Adrenal gland (tissue), 19 donors: ENCODE measurements at places on chromosomes 5 and 9. TPM values are rescaled to one million over a fixed set of nuclear protein-coding genes. Genes with fewer than 3 reads are reported as not detected.

DNA sequence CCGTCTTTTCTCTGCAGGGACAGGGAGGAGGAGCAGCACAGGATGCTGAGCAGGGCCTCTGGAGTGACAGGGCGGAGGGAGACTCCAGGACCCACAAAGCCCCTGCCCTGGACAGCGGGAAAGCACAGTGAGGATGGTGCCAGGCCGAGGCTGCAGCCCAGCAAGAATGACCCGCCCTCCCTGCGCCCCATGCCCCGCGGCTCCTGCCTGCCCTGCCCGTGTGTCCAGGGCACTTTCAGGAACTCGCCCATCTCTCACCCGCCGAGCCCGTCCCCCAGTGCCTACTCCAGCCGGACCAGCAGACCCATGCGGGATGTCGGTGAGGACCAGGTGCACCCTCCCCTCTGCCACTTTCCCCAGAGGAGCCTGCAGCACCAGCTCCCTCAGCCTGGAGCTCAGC lies 9.1 kb upstream of the EXOC3 start:
- H3K36me3 ChIP-seq: no peaks in the 10 kb centered on the region
- no peak overlapping the region for H3K4me3 ChIP-seq
- H3K27ac ChIP-seq: no peak overlapping the region
- DNase-seq: no peak
- H3K27me3 ChIP-seq: no peaks in the 10 kb centered on the region
- H3K4me1 ChIP-seq: no peaks in the 10 kb centered on the region

OMD gene
- total RNA-seq: 18.1 TPM

IRX2 gene
- total RNA-seq: not detected

GRCh38 chr5:56212130-56212879 lies 20.8 kb downstream of the ANKRD55 start:
- no peaks in the 10 kb centered on the region for H3K27me3 ChIP-seq
- no peaks in the 10 kb centered on the region for H3K36me3 ChIP-seq
- no peak overlapping the region for H3K27ac ChIP-seq

GRCh38 chr5:41270423-41271251 lies 57.3 kb upstream of the C6 start:
- H3K4me3 ChIP-seq: no peak overlapping the region
- DNase-seq: peak; percentile 49

DNA sequence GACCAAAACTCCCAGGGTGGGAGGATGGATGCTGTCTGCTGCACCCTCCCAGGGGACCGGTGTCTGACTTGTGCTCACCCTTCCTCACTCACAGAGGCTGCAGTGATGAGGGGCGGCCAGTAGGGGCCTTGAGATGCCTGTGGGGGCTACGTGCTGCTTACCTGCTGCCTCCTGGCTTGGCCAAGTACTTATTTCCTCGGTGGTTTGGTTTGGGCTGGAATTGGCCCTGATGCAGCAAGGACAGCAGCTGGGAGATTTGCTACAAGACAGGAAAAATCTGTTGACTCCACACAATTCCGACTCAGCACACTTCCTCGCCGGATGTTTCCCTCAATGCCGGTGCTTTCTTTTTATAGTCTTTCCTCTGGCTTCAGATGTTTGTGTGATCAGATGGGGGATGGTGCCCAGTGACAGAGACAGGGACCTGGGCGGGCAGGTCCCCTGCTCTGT lies 6.6 kb downstream of the PCDH12 start:
- no peaks in the 10 kb centered on the region for H3K27me3 ChIP-seq
- H3K4me3 ChIP-seq: no peak overlapping the region

DNA sequence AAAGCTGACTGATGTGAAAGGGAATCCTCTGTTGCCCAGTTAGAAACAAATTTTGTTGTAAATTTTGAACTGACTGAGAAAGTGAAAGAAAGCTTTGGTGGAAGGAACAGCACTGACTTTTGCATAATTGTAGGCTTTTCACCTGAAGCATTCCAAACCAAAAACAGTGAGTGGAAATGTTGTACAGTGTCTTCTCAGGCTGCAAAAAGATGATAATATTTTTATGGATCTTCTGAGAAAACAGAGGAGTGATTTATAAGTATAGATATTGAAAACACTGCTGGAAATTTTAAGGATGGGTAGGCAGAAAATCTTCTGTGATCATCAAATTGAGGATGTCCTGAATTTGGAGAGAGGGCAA lies 40.0 kb downstream of the LURAP1L start:
- no peak for DNase-seq
- peak overlapping the region; percentile 45 for H3K27ac ChIP-seq
- no peaks in the 10 kb centered on the region for H3K36me3 ChIP-seq
- H3K4me1 ChIP-seq: peaks cover 7% of the 10 kb centered on the region

SLC34A3 gene
- total RNA-seq: not detected

PCDHGB5 gene
- total RNA-seq: 8.9 TPM

DNA sequence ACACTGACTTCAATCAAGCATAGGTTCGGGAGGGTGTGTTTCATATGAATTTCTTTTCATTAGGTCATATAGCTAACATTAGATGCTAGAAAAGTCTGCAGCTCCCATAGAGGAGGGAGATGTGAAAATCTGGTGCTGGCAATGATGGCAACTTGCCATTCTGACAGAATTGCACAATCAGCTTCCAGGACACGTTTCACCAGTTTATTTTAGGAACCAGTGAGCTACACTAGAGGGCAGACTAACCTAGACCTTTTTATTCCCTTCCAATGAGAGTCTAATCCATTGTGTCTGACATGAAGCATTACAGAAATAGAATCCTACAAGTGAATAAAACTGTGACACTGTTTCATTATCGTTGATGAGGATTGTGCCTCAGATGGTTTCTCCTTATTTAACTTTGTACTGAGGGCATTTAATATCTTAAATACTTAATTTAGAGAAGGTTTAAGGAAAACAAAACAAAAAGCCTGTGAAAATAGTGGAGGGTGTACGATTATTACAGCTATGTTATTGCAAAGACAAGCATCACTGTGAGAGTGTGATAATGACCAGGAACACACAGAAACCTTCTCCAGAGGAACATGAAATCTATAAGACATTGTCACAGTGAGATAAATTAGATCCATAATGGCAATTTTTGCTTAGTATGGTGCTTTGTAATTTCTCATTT lies 363.3 kb upstream of the RPS23 start:
- peak; percentile 94 for DNase-seq
- no peak overlapping the region for H3K27ac ChIP-seq
- no peaks in the 10 kb centered on the region for H3K27me3 ChIP-seq
- H3K36me3 ChIP-seq: no peaks in the 10 kb centered on the region
- no peak overlapping the region for H3K4me3 ChIP-seq
- peaks cover 27% of the 10 kb centered on the region for H3K4me1 ChIP-seq

GRCh38 chr5:169956756-169957155 lies 23.5 kb downstream of the INSYN2B start:
- no peaks in the 10 kb centered on the region for H3K4me1 ChIP-seq
- H3K36me3 ChIP-seq: no peaks in the 10 kb centered on the region
- H3K4me3 ChIP-seq: no peak overlapping the region
- no peak overlapping the region for H3K27ac ChIP-seq

SLC46A2 gene
- not detected for total RNA-seq

- no peaks in the 10 kb centered on the region for H3K4me1 ChIP-seq
- peaks cover 4% of the 10 kb centered on the region for H3K27me3 ChIP-seq
- DNase-seq: no peak
- H3K27ac ChIP-seq: no peak overlapping the region
- no peak overlapping the region for H3K4me3 ChIP-seq
Observed at GRCh38 chr5:131142970-131143617, 22.0 kb downstream of the HINT1 start.

- no peaks in the 10 kb centered on the region for H3K36me3 ChIP-seq
- no peak overlapping the region for H3K4me3 ChIP-seq
- peak; percentile 22 for DNase-seq
- H3K4me1 ChIP-seq: no peaks in the 10 kb centered on the region
- no peak overlapping the region for H3K27ac ChIP-seq
Observed at GRCh38 chr5:78076351-78076750, 218.1 kb downstream of the AP3B1 start.

GRCh38 chr9:107036367-107036766 lies 173.4 kb downstream of the ZNF462 start:
- no peak overlapping the region for H3K4me3 ChIP-seq
- H3K27ac ChIP-seq: no peak overlapping the region
- H3K4me1 ChIP-seq: no peaks in the 10 kb centered on the region
- no peak for DNase-seq
- H3K27me3 ChIP-seq: no peaks in the 10 kb centered on the region
- no peaks in the 10 kb centered on the region for H3K36me3 ChIP-seq

ANKRD18A gene
- 0.07 TPM for total RNA-seq

GRCh38 chr9:6645355-6646292 lies at the start of gene GLDC:
TSS of gene GLDC (minus strand) at chr9:6645729. CDS start at chr9:6645499, 230 bp downstream.
- peaks cover 55% of the 10 kb centered on the region for H3K27me3 ChIP-seq
- H3K36me3 ChIP-seq: no peaks in the 10 kb centered on the region
- H3K4me3 ChIP-seq: no peak within 1 kb of the TSS
- peak; percentile 22 for DNase-seq

- H3K4me1 ChIP-seq: peaks cover 13% of the 10 kb centered on the region
- no peak overlapping the region for H3K27ac ChIP-seq
- no peak for DNase-seq
Observed at GRCh38 chr9:91428436-91428835, 4.8 kb upstream of the NFIL3 start.

DNA sequence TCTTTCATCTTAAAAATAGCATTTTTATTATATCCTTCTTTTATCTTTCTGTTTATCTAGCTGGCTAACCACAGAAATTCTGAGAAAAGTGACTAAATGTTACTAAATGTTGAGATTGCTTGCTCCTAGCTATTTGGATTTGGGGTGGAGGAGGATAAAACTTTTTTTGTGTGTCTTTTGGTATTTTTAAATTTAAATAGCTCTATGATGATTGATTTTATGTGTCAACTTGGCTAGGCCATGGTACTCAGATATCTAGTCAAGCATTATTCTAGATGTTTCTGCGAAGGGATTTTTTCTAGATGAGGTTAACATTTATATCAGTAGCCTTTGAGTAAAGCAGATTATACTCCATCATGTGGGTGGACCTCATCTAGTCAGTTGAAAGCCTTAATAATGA lies 75.0 kb downstream of the GCNT1 start:
- H3K4me3 ChIP-seq: no peak overlapping the region
- H3K27ac ChIP-seq: no peak overlapping the region
- H3K4me1 ChIP-seq: no peaks in the 10 kb centered on the region
- no peaks in the 10 kb centered on the region for H3K36me3 ChIP-seq
- no peaks in the 10 kb centered on the region for H3K27me3 ChIP-seq

DNA sequence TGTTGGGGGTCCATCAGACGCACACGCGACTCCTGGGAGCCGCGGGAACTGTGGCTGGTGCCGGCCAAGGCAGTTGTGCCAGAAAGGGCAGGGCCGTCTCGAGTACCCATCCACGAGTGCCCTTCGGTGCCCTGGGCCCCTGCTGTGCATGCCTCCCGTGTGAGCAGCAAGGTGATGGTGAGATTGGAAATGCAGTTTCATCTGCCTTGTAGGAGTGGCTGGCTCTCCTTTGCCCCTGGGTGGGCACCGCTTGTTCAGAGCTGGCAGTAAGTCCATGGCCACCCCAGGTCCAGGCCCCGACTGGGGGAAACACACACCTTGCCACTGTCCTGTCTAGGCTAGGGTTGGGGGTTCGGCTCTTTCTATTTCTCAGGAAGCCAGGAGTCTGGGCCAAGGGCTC lies 5.7 kb downstream of the NKD2 start:
- peaks cover 19% of the 10 kb centered on the region for H3K27me3 ChIP-seq
- no peaks in the 10 kb centered on the region for H3K36me3 ChIP-seq
- no peak for DNase-seq
- H3K4me3 ChIP-seq: no peak overlapping the region
- H3K4me1 ChIP-seq: peaks cover 3% of the 10 kb centered on the region
- no peak overlapping the region for H3K27ac ChIP-seq

- no peaks in the 10 kb centered on the region for H3K4me1 ChIP-seq
- no peak overlapping the region for H3K27ac ChIP-seq
- no peaks in the 10 kb centered on the region for H3K36me3 ChIP-seq
Observed at GRCh38 chr5:42740920-42741319, 15.7 kb upstream of the CCDC152 start.

C9 gene
- total RNA-seq: 0.54 TPM

DNA sequence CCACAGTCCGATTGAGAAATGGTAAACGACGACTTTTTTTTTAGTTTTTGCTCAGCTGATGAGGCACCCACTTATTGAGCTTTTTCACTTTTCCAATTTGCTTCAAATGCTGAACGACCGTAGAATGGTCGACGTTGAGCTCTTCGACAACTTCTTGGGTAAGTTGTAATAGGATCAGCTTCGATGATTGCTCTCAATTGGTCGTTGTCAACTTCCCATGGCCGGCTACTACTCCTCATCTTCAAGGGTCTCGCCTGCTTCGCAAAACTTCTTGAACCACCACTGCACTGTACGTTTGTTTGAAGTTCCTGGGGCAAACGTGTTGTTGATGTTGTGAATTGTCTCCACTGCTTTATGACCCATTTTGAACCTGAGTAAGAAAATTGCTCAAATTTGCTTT lies 35.7 kb downstream of the NSD1 start:
- no peaks in the 10 kb centered on the region for H3K27me3 ChIP-seq
- H3K4me3 ChIP-seq: no peak overlapping the region
- no peak for DNase-seq

DNA sequence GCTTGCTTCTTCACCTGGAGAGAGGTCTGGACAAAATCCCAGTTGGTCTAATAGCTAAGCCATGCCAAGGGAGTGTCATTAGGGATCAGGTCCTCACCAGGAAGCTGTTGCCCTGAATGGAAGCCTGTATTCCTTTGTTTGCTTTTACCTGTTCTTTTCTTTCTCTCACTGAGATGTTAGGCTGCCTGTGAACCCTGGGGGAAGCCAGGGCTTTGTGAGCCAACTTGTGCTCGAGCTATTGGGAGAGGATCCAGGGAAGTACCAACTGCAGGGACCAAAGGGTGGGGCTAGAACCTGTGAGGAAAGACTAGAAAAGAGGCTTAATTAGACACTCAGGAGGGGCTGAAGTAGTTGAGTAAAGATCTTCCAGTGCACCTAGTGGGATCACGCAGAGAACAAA lies 451.2 kb upstream of the TLE4 start:
- no peaks in the 10 kb centered on the region for H3K27me3 ChIP-seq
- H3K36me3 ChIP-seq: no peaks in the 10 kb centered on the region
- peak; percentile 56 for DNase-seq
- H3K27ac ChIP-seq: peak overlapping the region; percentile 32
- H3K4me1 ChIP-seq: peaks cover 3% of the 10 kb centered on the region
- H3K4me3 ChIP-seq: no peak overlapping the region

DNA sequence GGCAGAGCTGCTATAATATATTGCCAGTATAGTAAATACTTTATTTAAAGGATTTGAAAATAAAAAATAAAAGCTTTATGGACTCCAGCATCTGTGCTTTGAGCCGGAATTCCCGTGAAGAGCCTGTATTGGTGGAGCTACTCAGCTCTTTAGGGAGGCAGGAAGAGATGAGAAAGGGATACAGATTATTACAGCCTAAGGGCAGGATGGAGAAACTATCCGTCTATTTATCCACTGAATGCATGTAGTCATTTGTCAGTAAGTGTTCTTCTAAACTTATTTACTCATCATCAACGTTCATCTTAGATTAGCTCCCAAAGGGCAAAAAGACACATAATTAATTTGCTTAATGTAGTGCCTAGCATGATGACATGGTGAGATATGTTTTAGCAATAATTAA lies 48.4 kb downstream of the SLC1A1 start:
- no peak for DNase-seq
- H3K27me3 ChIP-seq: no peaks in the 10 kb centered on the region
- no peaks in the 10 kb centered on the region for H3K4me1 ChIP-seq
- no peak overlapping the region for H3K4me3 ChIP-seq

PDCD1LG2 gene
- total RNA-seq: 0.57 TPM

TRIM36 gene
- 4.3 TPM for total RNA-seq

RFX3 gene
- 8.9 TPM for total RNA-seq

- no peak overlapping the region for H3K4me3 ChIP-seq
- H3K4me1 ChIP-seq: no peaks in the 10 kb centered on the region
- H3K27me3 ChIP-seq: no peaks in the 10 kb centered on the region
- H3K36me3 ChIP-seq: no peaks in the 10 kb centered on the region
Observed at GRCh38 chr5:52453176-52453575, 334.5 kb upstream of the ITGA1 start.

UNC5A gene
- total RNA-seq: 10.0 TPM

- H3K27ac ChIP-seq: peak overlapping the region; percentile 62
- H3K27me3 ChIP-seq: no peaks in the 10 kb centered on the region
- H3K4me3 ChIP-seq: no peak overlapping the region
- H3K4me1 ChIP-seq: peaks cover 12% of the 10 kb centered on the region
Observed at GRCh38 chr9:109816490-109816889, 36.5 kb downstream of the PALM2AKAP2 start.
